Ureter (tissue), 1 donor: ENCODE measurements at places on chromosomes 12 and 14. TPM values are rescaled to one million over a fixed set of nuclear protein-coding genes. Genes with fewer than 3 reads are reported as not detected.

The SERPINA9 gene
- total RNA-seq, result not detected

The CAPS2 gene
- total RNA-seq, result 11.4 TPM

The FAM186B gene
- 1.2 TPM for total RNA-seq

The MGP gene
- 500 TPM for total RNA-seq

The RAB35 gene
- total RNA-seq, result 47.5 TPM

The SLC4A8 gene
- total RNA-seq, result 3.0 TPM

The PTPRO gene
- 3.0 TPM for total RNA-seq

- DNase-seq, result no peak
These were observed 13.9 kb downstream of the PELI2 start for GRCh38 chr14:56131865-56132833.

DNA sequence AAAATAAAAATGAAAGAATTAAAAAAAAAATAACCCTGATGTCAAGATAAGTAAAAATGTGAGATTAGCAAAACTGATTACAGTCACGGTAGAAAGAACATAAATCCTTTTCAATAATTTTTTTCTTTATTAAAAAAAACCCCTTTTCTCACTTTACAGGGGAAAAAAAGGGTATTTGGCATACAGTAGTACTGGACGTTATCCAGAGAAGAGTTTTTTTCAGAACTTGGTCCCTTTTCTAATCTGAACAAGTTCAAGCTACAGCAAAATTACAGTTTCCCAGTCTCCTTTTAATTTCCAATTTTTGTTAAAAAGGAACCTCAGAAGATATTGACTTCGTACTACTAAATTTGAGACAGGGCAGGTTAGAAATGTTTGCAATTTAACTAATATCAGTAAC is 134.7 kb upstream of the DCN start:
- no peak for DNase-seq

DNA sequence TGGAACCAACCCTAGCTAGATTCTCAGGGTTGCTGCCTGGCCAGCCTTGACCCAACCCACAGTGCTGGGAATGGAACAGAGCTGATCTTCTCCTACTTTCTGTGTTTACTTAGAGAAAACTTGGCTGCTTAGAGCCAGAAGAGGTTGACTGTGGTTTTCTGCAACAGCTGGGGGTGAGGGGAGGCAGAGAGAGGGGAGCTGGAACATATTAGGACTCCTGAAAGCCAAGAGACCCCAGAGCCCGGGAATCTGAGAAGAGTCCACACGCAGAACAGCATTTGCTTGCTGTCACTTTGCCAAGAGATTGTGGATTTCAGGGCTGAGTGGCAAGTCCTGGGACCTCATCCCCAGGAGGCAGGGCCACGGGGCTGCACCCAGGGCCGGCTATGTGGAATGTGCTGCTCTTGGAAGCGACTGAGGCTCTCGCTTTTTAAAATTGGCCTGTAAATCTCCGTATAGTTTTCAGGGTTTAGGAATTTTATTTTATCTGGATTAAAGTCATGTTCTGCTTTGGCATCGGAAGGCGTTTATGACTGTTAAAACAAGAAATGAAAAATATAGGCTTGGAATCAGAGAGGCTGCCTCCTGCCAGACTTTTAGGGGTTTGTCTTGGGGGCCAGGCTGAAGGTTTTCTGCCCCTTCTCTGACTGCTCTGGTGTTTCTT is 22.3 kb upstream of the MED13L start:
- no peak for DNase-seq

GRCh38 chr12:109293106-109293505 is 16.0 kb downstream of the FOXN4 start:
- no peak for DNase-seq

DNA sequence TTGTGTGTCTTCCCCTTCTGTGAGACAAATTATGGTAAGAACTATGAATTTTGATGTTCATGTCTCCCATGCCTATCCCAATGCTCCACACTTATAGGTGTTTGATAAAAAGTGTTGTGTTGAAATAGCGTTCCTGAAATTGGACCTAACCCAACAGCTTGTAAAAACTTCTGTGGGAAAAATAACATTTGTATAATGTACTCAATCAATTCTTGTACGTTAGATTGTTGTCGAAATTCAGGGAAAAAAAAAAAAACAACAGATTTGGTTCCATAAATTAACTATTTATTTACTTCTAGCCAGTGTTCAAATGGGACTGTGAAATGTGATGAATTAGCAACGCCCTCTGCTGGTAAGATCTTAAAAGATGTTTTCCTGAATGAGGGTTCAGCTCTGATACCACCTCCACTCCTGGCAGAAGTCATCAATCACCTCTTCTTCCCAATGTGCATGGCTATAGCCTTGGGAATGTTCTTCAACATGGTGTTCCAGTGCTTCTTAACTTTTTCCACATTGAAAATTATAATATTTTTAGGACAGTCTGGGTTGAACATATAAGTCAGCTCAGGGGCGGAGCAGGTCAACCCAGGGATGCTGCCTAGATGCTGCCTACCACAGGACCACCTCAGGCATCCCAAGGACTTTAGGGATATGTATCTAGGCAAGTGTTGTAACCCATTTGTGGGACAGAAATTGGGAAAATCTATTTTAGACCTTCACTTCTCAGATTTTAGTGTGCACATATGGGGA is 170.6 kb downstream of the OTOGL start:
- no peak for DNase-seq

GRCh38 chr12:107035733-107036132 is 48.8 kb upstream of the MTERF2 start:
- DNase-seq, result no peak

- DNase-seq, result no peak
These were observed 32.7 kb downstream of the MED6 start for GRCh38 chr14:70567791-70568190.

GRCh38 chr12:2793561-2793960 is 1.2 kb upstream of the FKBP4 start:
- DNase-seq, result no peak

- DNase-seq, result no peak
These were observed 72.6 kb upstream of the BICD1 start for GRCh38 chr12:32034045-32034444.
